ENCODE measurements at places on chromosomes 6 and 20.
A peak's percentile ranks its signal among the peaks of the same experiment; 100 is the strongest.

DNA sequence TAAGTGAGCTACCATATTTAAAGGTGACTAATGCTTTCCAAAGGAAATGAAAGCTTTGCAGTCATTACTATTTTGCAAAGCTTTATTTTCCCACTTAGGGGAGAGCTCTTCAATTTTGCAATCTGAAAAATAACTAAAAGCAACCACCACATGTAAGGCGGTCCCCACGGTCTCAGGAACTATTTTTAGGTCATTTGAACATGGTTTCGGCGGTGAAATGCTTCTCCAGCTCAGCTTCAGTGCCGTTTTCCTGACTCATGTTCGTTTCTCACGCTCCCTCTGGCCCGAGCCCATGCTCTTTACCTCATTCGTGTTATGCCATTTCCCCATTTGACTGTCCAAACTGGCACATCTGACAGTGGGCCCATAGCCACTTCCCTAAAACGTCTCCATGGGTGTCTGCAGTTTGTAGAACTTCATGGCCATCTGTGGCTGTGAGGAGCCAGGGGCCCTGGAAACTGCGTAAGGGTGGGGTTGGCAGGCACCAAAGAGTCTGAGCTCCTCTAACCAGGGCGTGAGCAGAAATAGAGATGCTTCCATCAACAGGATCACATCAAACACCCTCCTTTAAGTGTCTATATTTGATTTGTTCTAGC is 46.5 kb downstream of the ADTRP start:
- peak; percentile 56 for DNase-seq

GRCh38 chr20:24370249-24370648 is 99.2 kb upstream of the SYNDIG1 start:
- DNase-seq, result no peak

DNA sequence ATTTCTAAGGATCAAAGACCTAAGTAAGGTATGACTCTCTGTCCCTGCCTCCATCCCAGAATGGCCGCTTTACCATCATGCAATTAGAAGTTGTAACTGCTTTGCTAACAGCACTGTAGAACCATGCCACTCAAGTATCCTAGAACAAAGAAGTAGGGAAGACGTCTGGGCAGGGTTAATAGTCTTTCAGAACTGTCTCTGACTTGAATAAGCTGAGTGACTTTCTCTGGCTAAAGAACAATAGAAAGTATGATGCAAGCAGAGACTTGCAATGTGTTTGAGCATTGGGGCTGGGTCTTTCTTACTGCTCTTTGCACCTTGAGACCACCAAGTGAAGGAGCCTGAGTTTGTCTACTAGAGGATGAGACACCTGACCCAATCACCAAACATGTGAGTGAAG is 279.6 kb upstream of the JAG1 start:
- DNase-seq, result no peak

DNA sequence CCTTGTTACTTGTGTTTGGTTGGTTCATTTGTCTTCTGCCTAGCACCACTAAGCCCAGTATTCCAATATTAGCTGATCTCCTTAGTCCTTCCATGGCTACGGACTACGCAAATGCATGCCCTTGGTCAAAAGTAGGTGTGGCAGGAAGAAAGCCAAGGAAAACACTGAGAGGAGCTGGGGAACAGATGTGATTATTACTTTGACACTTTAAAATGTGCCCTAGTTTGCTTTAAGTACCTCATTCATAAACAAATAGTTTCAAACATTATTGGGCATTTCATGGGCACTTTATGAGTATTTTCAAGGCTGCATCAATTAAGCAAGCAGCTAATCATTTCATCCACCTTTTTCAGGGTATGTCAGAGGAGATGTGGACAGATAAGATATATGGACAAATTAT is 60.1 kb upstream of the HDDC2 start:
- DNase-seq, result no peak

DNA sequence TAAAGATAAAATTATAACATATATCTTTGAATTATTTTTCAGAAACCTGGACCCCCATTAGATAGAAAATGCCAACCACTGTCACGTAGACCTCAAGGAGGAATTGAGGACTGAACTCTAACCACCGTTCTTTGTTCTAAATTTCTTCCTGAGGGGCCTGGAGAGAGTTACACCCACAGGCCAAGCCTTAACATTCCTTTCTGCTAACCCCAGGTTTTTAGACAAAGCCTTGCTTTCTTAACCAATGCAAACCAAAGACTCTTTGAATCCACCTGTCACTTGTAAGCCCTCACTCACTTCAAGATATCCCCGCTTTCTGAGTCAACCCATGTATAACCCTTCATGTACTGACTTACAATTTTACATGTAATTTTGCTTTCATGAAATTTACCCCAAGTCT is 41.0 kb downstream of the SNX14 start:
- no peak for DNase-seq

DNA sequence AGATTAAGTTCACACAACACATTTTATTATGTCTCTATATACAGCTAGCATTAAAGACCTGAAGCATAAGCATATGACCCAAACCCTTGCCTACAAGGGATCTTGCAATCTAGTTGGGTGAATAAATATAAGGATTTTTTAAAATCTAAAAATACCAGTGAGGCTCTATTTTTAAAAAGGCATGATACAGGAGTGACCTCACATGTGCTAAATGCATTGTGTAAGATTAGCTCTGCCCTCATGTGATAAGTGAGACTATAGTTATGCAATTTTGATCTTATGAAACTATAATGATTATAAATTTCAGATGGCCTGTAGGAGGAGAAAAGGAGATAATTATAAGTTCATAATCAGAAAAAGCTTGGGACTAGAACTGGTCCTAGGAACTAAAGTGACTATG is 451.0 kb upstream of the MAN1A1 start:
- DNase-seq, result no peak

- DNase-seq, result no peak
Observed at GRCh38 chr6:20770773-20771172, 236.5 kb downstream of the CDKAL1 start.

DNA sequence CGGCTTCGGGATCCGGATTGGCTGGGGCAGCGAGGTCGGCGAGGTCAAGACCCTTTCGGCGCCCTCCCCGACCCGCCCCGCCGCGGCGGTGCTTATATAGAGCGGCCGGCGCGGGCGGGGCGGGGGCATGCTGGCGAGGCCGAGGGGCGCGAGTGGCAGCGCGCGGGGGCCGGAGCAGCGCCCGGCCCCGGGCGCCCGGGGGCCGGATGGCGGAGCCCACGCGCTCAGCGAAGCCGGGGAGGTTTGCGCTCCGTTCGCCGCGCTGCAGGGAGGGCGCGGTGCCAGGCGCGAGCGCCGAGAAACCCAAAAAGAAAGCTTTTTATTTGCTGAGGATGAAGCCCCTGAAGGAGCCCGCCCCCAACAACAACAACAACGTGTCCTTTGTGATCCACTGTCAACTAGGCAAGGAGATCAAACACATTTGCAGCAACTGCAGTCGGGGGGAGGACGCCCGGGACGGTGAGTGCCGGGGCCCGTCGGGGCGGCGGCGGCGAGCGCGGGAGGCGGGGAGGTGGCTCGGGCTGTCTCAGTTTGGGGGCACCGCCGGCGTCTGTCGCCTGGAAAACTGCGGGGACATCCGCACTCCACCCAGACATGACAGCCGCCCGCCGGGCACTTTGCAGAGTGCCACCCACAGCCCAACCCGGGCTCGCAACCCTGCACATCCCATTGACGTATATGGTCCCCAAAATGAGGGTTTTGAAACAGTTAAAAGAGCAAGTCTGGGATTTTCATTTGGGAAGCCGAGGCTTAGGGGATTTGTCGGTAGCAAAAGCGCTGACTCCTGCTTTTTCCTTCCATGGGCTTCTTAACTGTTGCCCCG is 297.3 kb downstream of the PHACTR1 start:
- peak; percentile 34 for DNase-seq

- DNase-seq, result no peak
Observed at GRCh38 chr20:22583773-22584521, 425 bp downstream of the FOXA2 start.

GRCh38 chr6:28511628-28512300 is 3.8 kb downstream of the GPX6 start:
- DNase-seq, result no peak

- no peak for DNase-seq
Observed at GRCh38 chr6:106885679-106886078, 88.8 kb downstream of the CD24 start.

DNA sequence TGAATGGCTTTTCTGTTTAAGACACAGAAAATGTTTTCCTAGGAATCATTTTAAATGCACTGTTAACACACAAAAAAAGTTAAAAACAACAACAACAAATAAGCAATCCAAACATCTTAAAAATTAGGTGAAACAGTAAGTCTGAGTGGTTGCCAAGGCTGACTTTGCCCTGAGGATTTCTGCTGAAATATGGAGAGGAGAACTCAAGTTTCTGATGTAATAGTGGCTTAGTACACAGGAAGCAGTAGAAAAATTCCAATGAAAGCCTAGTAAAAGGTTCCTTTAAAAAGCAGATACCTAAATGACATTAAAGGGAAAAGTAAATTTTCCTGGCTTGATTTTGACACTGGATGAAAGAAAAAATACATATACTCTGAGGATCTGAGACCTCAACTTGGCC is 184.2 kb downstream of the EPM2A start:
- no peak for DNase-seq

GRCh38 chr6:80472271-80472670 is 365.8 kb downstream of the BCKDHB start:
- DNase-seq, result no peak

DNA sequence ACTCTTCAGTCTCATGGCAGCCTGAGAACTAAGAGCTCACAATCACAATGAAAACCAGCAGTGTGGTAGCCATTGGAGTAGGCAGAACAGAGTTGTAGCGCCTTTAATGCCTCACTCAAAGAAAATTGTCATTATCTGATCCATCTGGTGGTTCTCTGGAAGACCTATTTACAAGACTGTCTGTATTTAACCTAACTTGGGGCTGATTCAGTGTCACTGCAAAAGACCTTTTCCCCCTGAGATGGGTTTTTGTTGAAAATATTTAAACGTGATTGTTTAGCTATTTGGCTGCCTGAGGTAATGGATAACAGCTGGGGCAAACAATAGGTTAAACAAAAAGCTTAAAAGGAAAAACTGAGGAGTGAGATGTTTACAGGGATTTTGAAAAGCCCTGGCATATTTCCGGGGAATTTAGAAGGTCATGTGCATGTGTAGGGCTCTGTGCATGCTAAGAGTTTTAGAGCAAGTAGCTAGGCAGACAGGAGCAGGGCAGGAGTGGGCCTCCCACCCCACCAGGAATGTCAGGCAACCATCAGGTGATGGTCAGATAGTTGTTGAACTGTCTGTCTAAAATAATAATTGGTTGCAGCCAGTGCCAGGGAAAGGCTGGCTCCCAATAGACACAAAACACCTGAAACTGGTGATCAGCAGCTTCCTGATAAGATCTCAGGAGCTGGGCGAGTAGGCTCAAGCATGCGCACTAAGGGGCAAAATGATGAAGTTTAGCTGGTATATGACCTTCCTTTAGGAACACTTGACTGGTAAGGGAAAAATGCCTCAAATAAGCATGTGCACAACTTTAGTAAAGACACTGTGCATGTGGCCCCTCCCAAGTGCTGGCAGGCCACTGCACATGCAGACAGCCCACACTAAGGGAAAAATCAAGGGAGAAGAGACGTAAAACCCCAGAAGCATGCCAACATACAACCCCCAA is 70.8 kb upstream of the AKIRIN2 start:
- DNase-seq, result no peak

GRCh38 chr20:602111-602970 is 7.8 kb downstream of the TCF15 start:
- no peak for DNase-seq

DNA sequence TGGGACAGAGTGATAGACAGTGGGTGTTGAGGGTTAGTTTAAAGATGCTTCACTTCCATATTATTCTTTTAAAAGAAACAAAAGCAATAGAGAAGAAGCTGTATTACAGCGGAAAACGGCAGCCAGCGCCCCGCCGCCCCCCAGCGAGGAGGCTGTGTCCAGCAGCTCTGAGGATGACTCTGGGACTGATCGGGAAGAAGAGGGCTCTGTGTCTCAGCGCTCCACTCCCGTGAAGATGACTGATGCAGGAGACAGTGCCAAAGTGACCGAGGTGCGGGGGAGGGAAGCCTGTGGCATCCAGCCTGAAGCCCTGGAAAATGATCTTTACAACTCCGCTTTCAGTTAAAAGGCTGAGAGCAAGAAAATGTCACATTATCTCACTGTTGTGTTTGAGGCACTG is 100.2 kb downstream of the FIG4 start:
- DNase-seq, result peak; percentile 36

- no peak for DNase-seq
Observed at GRCh38 chr6:140436023-140436811, 1061.8 kb upstream of the CITED2 start.

- no peak for DNase-seq
Observed at GRCh38 chr6:21500314-21501020, 93.1 kb upstream of the SOX4 start.

DNA sequence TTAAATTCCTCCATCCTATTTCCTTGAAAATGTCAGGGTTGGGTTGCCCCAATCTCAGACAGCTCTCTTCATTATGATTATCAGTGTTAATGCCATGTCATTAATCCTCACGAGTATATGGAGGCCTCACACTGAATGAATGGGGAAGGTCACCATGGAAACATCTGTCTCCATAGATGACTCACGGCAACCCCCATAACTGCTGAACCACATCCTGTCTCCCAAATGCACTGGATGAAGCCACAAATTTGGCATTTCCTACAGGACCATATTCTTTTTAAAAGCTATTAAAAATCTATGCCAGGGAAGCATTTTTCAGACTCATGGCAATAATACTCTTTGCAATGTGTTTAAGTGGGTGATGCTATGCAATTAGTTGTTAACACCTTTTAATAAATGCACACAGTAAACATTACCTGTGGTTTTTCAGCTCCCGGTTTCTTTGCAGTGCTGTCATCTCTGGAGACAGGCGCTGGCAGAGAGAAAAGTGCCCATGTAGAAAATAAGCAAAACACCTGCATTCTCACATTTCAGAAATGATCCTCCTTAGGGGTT is 80.1 kb upstream of the PTPRK start:
- no peak for DNase-seq

GRCh38 chr6:57275384-57275783 is 42.0 kb upstream of the PRIM2 start:
- DNase-seq, result no peak

DNA sequence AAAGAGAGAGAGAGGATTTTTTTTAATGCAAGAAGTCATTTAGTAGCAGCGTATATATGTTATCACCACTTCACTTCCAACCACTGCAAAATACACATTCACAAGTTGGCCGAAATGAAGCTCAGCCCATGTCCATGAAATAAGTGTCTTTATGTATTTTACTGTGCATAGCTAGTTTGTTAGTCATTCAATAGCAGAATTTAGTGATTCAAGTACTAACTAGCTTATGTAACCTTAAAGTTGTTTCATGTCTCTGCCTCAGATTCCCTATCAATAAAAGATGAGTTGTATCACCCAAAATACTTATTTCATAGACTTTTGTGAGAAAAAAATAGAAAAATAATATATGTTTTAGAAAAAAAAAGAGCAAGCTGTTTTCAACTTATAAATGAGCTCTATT is 153.7 kb upstream of the PRDM1 start:
- DNase-seq, result no peak

DNA sequence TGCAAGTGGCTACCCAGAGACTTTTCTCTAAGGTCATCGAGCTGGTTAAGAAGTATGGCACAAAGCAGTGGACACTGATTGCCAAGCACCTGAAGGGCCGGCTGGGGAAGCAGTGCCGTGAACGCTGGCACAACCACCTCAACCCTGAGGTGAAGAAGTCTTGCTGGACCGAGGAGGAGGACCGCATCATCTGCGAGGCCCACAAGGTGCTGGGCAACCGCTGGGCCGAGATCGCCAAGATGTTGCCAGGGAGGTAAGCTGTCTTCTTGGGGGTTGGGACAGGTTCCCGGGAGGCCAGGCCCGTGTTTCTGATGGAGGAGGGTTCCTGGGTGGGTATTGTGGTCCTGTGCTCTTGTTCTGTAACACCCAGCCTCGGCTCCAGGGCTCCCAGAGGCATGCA is 19.9 kb downstream of the MYBL2 start:
- DNase-seq, result no peak

- no peak for DNase-seq
Observed at GRCh38 chr6:139325125-139325524, 33.3 kb upstream of the TXLNB start.

Data from head of caudate nucleus (tissue), 42 donors.